ENCODE measurements at places on chromosomes 3 and 15.

DNA sequence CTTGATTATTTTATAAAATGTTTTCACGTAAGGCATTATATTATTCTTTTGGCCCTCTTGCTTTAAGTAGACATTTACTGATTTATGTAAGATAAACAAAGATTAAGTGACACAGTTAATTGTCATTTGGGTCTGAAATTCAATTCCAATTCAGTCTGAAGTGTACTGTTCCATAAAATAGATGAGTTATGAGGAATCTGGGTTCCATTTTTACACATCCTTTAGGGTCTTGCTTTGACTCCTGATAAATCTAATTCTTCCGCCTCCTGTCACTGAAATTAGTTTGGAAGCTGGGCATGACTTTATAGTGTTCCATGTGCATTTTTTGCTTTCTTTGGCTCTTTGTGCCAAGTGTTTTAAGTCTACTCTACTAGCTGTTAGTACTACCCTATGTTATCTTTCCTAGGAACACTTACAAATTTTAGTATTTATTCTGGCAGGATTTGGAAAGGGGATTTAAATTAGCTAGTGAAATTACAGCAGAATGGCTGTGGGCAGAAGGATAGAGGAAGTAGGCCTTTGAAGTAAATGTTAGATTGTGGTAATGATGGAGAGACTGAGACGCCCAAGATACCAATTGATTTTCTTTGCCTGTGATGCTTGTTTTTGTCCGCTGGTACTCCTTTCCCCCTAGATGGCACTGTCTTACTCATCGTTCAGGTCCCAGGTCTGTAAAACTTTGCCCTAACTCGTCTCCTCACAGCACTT is 14.3 kb downstream of the ARL8B start:
- no peak for DNase-seq

GRCh38 chr15:85547386-85547785 is 167.0 kb downstream of the AKAP13 start:
- DNase-seq = no peak

GRCh38 chr3:96959901-96960641 is 145.7 kb downstream of the EPHA6 start:
- DNase-seq = no peak

DNA sequence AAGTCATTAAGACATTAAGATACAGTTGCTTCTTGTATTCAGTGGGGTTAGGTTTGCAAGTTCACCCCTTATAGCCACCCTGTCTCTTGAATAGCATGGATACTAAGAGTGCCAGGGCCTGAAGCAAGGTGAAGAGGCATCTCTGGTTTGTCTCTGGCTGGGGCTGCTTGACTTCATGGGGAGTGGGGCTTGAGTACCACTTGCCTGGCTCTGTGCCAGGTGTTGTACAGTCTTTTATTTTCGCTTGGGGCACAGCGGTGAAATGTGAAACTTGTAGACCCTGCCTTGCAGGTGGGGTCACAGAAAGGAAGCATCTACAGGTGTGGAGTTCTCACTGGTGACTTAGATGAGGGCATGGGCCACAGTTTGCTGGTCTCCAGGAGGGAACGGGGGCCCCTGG is 152.1 kb downstream of the PDE8A start:
- DNase-seq = no peak

DNA sequence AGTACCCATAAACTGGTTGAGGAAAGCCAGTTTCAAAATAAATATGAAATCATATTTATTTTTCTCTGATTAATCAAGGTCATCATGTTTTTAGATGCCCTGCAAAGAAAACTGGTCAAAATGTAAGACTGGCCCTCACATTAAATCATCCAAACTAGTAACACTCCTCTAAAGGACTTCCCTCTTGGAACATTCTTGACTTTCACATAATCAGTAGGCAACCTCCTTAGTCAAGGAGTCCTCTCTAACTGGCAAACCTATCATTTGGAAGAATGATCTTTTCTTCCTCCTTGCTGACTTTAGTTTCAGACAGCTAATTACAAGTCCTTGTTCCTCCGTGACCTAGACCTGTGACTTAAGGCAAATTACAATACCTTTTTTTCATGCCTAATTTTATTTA is 82.5 kb upstream of the DCBLD2 start:
- DNase-seq = no peak
